Liver (tissue), 10 donors: ENCODE measurements at places on chromosomes 12 and 14. TPM values are rescaled to one million over a fixed set of nuclear protein-coding genes. Genes with fewer than 3 reads are reported as not detected.
A peak's percentile ranks its signal among the peaks of the same experiment; 100 is the strongest.

- H3K4me1 ChIP-seq: no peaks in the 10 kb centered on the region
- DNase-seq: no peak
- H3K27ac ChIP-seq: no peak overlapping the region
- H3K36me3 ChIP-seq: no peaks in the 10 kb centered on the region
- no peak overlapping the region for H3K4me3 ChIP-seq
Measured at GRCh38 chr12:123907726-123908476, 64.7 kb downstream of the CCDC92 start.

- no peak overlapping the region for H3K27ac ChIP-seq
- no peak overlapping the region for H3K4me3 ChIP-seq
- H3K4me1 ChIP-seq: peaks cover 13% of the 10 kb centered on the region
- no peak for DNase-seq
- no peaks in the 10 kb centered on the region for H3K36me3 ChIP-seq
- no peaks in the 10 kb centered on the region for H3K27me3 ChIP-seq
Measured at GRCh38 chr12:26112703-26113147, 12.1 kb downstream of the BHLHE41 start.

- H3K36me3 ChIP-seq: peaks cover 86% of the 10 kb centered on the region
- H3K4me1 ChIP-seq: no peaks in the 10 kb centered on the region
- H3K27me3 ChIP-seq: no peaks in the 10 kb centered on the region
- no peak for DNase-seq
- H3K27ac ChIP-seq: no peak overlapping the region
- no peak overlapping the region for H3K4me3 ChIP-seq
Measured at GRCh38 chr14:101898416-101898815, 66.0 kb upstream of the DYNC1H1 start.

DNA sequence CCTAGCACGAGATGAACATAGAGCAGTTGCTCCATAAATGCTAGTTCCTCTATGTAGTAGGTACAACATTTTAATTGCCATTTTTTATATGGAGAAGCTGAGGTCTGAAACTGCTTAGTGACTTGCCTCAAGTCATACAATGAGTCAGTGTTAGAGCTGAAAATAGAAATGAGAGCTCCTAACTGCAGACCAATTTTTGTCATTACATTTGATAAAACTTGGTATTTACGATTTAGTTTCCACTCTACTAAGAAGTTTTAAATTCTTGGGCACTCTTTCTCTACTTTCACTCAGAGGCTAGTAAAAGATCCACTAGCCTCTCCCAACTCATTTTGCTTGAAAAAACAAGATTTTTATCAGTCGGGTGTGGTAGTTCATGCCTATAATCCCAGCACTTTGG is 8.1 kb upstream of the TMED10 start:
- no peaks in the 10 kb centered on the region for H3K4me1 ChIP-seq
- no peaks in the 10 kb centered on the region for H3K36me3 ChIP-seq
- no peak overlapping the region for H3K27ac ChIP-seq
- H3K27me3 ChIP-seq: no peaks in the 10 kb centered on the region
- no peak for DNase-seq

Gene BEST3
- 0.89 TPM for total RNA-seq

Gene SLC24A4
- total RNA-seq: 0.23 TPM

Gene GALNT8
- 0.19 TPM for total RNA-seq

GRCh38 chr12:100229876-100230275 is 29.3 kb downstream of the ACTR6 start:
- H3K27me3 ChIP-seq: no peaks in the 10 kb centered on the region
- no peak overlapping the region for H3K27ac ChIP-seq
- DNase-seq: no peak
- no peaks in the 10 kb centered on the region for H3K4me1 ChIP-seq

DNA sequence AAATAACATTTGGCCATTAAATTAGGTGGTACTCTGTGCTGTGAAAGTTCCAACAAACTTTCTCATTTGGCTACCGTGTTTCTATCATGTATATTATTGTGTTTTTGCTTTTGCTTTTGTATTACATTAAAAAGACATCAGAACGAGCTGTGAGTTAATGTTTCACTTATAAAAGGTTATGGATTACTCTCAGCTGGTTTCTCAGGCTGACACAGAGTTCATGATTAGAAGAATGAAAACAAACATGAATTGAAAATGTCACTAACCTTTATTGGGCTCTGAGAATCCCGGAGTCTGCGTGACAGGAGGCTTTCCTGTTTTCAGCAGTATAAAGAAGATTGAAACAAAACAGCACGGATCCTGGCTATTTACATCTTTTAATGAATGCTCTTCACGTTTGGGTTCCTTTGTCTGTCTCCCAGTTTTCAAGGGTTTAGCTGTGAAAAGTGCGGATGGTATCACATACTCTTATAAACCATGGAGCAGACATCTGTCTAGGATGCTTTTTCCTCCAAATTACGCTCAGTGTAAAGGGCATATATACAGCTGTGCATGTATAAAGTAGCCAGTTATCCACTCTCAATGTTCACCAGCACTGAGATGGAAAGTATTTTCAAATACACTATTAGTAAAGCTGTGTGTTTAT is 153.6 kb downstream of the PTCSC3 start:
- no peak for DNase-seq
- no peak overlapping the region for H3K27ac ChIP-seq
- no peak overlapping the region for H3K4me3 ChIP-seq

DNA sequence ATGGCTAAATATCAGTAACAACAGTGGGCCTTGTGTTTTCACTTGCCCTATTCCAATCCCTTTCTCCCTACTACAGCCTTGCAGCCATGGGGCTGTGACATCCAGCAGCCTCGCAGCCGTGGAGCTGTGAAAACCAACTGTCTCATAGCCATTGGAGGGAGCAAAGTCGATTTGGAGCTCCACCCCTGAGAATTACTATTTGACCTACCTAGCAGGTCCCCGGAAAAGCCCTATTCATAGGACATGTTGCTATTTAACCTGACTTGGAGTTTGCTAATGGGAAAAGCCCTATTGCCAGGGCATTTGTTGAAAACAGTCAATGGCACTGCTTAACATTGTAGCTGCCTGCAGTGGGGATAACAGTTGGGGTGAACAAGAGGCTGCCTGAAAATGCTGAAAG is 33.3 kb downstream of the ERG28 start:
- H3K4me1 ChIP-seq: peaks cover 8% of the 10 kb centered on the region
- DNase-seq: no peak
- no peaks in the 10 kb centered on the region for H3K36me3 ChIP-seq
- H3K27me3 ChIP-seq: no peaks in the 10 kb centered on the region
- H3K4me3 ChIP-seq: no peak overlapping the region
- H3K27ac ChIP-seq: peak overlapping the region; percentile 78

GRCh38 chr12:39483597-39483996 is 40.7 kb upstream of the KIF21A start:
- H3K36me3 ChIP-seq: no peaks in the 10 kb centered on the region
- H3K4me1 ChIP-seq: no peaks in the 10 kb centered on the region
- no peak for DNase-seq
- no peak overlapping the region for H3K27ac ChIP-seq
- no peak overlapping the region for H3K4me3 ChIP-seq

DNA sequence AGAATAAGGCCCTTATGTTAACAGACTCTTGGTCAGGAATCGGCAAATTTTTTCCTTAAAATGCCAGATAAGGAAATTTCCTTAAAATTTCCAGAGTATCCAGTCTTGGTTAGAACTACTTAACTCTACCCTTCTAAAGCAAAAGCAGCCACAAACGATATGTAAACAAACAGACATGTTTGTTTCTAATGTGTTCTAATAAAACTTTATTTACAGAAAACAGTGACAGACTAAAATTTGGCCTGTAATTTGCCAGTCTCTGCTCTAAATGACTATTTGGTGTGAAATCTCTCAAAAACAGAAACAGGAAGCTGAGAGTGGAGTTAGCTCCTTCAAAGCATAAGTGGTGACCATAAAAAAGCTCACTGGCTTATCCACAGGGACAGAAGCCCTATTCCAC is 78.2 kb downstream of the PRKAB1 start:
- H3K36me3 ChIP-seq: no peaks in the 10 kb centered on the region
- no peak overlapping the region for H3K4me3 ChIP-seq
- H3K27ac ChIP-seq: no peak overlapping the region
- no peaks in the 10 kb centered on the region for H3K27me3 ChIP-seq

- no peak for DNase-seq
- H3K4me3 ChIP-seq: no peak overlapping the region
- no peaks in the 10 kb centered on the region for H3K27me3 ChIP-seq
- no peak overlapping the region for H3K27ac ChIP-seq
Measured at GRCh38 chr14:46325157-46325556, 326.4 kb downstream of the RPL10L start.

Gene SERPINA12
- not detected for total RNA-seq

DNA sequence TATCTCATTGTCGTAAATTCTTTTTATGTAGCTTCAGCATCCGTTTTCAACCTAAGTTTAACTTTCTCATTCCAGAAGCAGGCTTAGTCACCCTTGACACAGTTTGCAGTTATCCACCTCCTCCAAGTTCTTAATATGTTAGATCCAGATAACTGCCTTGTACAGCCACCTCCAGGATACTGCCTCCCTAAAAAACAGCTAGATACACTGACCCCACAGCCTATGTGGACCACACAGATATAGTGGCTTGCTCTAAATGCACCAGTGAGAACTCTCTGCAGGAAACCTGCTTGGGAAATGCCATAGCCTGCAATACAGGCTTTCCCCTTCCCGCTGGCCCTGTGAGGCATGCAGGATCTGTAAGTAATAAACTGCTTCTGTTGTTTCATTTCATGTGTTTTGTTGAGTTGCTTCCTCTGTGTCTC is 11.1 kb upstream of the RTL1 start:
- DNase-seq: no peak
- no peaks in the 10 kb centered on the region for H3K4me1 ChIP-seq
- no peaks in the 10 kb centered on the region for H3K36me3 ChIP-seq
- H3K27ac ChIP-seq: no peak overlapping the region
- H3K27me3 ChIP-seq: no peaks in the 10 kb centered on the region

GRCh38 chr14:104364830-104365229 is 214.7 kb upstream of the C14orf180 start:
- no peak overlapping the region for H3K4me3 ChIP-seq
- no peak overlapping the region for H3K27ac ChIP-seq
- H3K4me1 ChIP-seq: no peaks in the 10 kb centered on the region
- H3K27me3 ChIP-seq: no peaks in the 10 kb centered on the region

DNA sequence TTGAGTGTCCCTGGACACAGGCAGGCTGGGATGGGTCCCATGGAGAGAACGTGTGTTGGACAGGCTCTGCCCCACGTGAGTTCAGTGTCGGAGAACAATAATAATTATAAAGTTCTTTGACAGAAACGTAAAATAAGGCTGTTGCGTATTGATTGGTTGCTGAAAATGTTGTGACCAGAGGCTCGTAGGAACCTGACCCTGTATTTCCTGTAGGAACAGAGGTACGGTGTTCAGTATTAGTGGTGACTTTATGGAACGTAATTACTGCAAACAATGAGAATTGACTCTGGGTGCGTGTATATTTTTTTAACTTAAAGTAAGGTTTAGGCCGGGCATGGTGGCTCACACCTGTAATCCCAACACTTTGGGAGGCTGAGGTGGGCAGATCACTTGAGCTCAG is 7.8 kb downstream of the MTA1 start:
- no peaks in the 10 kb centered on the region for H3K36me3 ChIP-seq
- H3K27me3 ChIP-seq: no peaks in the 10 kb centered on the region
- no peak overlapping the region for H3K4me3 ChIP-seq

Gene GNPTAB
- total RNA-seq: 11.1 TPM

DNA sequence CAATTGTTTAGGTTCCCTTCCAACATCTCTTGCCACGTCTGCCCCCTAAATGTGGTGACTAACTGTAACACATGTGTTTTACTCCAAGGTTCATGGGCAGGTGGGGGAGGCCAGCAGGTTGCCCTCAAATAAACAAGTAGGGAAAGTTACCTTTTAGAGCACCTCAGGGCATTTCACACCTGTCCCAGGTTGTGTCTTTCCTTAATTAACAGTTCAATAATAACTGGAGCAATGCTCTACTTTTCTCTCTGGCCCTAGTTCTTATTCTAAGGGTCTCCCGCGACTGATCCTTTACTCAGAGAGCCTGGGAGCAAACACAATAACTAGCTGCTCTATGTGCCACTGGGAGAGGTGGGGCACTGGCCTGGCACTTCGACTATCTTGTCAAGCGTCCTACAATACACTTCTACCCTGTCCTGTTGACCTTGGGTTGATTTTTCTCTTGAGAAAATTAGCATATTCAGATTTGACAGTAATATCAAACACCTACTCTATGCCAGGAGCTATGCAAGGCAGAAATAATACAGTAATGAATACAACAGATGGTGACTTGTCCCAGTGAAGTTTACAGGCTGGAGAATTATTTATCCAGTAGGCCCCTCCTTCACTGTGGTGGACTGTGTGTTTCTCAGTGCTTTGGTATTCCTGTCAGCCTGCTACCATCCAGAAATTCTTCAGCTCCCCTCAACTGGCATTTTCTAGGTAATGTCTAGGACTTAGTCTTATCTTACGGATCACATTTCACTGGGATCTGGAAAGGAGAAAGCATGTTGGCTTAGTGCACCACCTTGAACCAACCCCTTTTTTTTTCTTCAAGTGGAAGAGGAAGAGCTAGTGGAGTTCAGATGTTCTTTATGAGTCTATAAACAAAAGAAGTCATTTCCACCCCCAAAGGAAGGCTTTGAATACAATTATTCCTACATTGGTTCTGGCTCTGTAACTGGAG is 202.6 kb downstream of the CRADD start:
- no peaks in the 10 kb centered on the region for H3K4me1 ChIP-seq
- H3K36me3 ChIP-seq: no peaks in the 10 kb centered on the region
- no peaks in the 10 kb centered on the region for H3K27me3 ChIP-seq
- H3K4me3 ChIP-seq: no peak overlapping the region

- H3K27me3 ChIP-seq: no peaks in the 10 kb centered on the region
- peak overlapping the region; percentile 78 for H3K27ac ChIP-seq
- H3K4me3 ChIP-seq: peak overlapping the region; percentile 39
- H3K4me1 ChIP-seq: no peaks in the 10 kb centered on the region
- DNase-seq: no peak
Measured at GRCh38 chr12:7934889-7935492, 996 bp downstream of the SLC2A3 start.

DNA sequence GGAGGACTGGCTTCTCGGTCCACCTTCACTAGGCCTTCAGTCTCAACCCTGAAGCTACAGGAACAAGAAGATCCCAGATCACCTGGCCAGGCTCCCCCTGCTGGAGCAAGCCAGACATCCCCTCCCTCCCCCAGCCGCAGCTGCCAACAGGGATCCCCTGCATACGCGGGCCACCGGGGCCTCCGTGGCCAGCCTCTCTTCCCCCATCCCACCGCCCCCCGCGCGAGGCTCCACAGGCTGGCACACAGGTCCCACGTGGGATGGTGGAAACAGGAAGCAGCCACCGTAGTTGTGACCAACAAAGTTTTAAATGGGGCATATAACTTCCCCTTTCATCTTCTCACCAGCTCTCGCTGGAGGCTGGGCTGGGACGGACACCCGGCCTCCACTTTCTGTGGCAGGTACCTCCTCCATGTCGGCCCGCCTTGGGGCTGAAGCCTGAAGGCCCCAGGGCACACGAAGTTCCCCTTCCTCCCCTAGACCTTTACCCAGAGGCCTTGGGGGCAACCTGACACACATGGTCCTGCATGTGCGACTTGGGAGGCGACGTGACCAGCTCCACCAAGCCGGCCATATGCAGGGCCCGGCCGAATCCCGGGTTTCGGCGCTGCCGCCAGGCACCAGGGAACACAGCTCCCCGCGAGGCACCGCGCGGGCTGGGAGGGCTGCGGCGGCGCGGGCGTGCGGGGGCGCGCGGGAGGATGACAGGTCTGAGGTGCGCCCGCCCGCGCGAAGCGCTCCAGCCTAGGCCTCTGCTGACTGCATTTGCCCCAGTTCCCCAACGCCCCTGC is 44.4 kb upstream of the PNMA1 start:
- DNase-seq: peak; percentile 79
- H3K27ac ChIP-seq: peak overlapping the region; percentile 94
- H3K4me3 ChIP-seq: peak overlapping the region; percentile 83
- H3K4me1 ChIP-seq: peaks cover 52% of the 10 kb centered on the region
- no peaks in the 10 kb centered on the region for H3K36me3 ChIP-seq

- no peaks in the 10 kb centered on the region for H3K36me3 ChIP-seq
- no peak overlapping the region for H3K27ac ChIP-seq
- no peak overlapping the region for H3K4me3 ChIP-seq
- H3K4me1 ChIP-seq: no peaks in the 10 kb centered on the region
- no peak for DNase-seq
Measured at GRCh38 chr12:1839956-1840951, 19.9 kb downstream of the LRTM2 start.
